PC-9 (cell line): ENCODE measurements at places on chromosomes 16 and 17.

GRCh38 chr17:80794281-80795089 is 197.2 kb upstream of the CHMP6 start:
- no peak for DNase-seq

DNA sequence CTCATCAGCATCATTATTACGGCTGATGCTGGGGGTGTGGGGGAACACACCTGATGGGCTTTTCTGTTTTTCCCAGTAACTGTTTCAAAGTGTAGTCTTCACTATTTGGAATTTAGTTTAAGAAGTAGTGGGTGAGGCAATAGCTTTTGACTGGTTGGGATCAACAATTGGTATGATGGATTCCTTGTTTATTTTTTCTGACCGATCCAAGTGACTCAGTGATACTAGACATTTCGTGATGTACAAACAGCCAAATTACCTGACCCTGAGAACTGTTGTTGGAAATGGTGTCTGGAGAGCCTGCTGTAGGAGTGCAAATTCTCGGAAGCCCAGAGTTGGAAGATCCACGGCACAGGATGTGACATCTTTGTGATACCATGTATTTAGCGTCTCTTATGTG is 204.2 kb downstream of the PRKCA start:
- DNase-seq, result no peak

- DNase-seq, result no peak
These were observed 3.4 kb upstream of the DDX19B start for GRCh38 chr16:70295634-70296033.

DNA sequence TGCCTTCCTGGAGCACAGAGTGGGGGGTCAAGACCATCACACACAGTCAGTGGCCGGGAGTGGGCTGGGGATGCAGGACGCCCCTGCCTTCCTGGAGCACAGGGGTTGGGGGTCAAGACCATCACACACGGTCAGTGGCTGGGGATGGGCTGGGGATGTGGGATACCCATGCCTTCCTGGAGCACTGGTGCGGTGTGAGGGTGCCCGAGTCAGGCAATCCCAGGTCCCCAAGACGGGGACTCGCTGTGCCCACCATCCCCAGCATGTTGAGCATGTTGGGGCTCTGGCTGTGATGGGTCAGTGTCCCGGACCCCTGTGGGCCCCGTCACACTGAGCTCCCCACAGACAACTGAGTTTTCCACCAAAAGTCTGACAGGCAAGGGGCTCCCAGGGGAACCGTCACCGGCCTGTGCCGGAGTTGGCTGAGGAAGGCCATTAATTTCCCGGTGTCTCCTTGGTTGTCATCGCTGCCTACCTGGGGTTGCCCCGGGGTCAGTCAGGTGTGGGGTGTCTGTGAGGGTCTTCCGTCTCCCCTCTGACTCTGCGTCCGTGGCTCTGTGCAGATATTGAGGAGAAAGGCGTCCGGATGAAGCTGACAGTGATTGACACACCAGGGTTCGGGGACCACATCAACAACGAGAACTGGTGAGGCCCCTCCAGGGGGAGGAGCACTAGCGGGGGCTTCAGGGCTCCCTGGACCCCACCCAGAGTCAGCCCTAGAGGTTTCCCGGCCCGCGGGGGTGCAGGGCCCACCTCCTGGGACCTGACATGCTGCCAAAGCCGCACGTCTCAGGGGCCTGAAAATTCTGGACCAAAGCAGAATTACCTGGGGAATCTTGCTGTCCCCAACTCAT is 347.1 kb downstream of the SEC14L1 start:
- no peak for DNase-seq

- DNase-seq, result no peak
These were observed 823 bp upstream of the NOTUM start for GRCh38 chr17:81961521-81962498.
